ENCODE measurements at places on chromosomes 2 and 18.
A peak's percentile ranks its signal among the peaks of the same experiment; 100 is the strongest.

- no peak for DNase-seq
Measured at GRCh38 chr2:181004647-181005325, 24.4 kb downstream of the UBE2E3 start.

DNA sequence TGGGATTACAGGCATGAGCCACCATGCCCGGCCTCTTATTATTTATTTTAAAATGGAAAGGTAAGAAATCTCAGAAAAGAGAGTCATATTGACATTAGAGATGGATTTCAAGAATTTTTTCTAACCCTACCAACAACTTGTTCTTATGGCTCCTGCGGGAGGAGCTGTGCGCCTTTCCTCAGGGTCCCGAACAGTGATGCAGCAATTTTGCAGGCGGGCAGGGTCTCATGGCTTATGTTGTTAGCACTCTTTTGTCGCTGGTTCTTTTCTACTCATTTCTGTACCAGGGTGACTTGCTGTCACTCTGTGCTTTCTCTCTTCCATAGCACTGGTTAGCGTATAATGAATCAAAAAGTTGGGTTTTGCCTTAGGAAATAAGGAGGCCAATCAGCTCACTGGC lies 148.8 kb upstream of the DLGAP1 start:
- no peak for DNase-seq

DNA sequence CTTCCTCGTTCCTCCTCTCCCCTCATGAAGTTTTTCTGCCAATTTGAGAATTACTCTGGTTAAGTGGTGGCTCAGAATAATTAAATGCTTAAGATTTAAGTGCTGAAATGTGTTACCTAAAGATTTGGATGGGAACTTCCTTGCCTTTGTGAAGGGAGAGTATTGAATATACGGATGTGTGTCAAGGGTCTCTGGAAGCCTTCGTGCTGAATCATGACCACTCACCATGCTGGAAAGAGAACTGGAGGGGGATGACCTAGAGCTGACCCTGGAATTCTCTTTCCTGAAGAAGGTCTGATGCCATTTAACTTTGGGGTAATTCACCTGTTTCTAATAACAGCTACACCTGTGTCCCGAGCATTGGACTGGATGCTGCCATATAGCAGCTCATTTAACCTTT lies 2.2 kb downstream of the MOCOS start:
- no peak for DNase-seq

GRCh38 chr18:64097497-64097896 lies 51.4 kb downstream of the LINC00305 start:
- DNase-seq = no peak

- no peak for DNase-seq
Measured at GRCh38 chr2:83186105-83186760, 1272.8 kb downstream of the SUCLG1 start.

GRCh38 chr2:99729104-99730025 lies 239.5 kb upstream of the REV1 start:
- DNase-seq = no peak

DNA sequence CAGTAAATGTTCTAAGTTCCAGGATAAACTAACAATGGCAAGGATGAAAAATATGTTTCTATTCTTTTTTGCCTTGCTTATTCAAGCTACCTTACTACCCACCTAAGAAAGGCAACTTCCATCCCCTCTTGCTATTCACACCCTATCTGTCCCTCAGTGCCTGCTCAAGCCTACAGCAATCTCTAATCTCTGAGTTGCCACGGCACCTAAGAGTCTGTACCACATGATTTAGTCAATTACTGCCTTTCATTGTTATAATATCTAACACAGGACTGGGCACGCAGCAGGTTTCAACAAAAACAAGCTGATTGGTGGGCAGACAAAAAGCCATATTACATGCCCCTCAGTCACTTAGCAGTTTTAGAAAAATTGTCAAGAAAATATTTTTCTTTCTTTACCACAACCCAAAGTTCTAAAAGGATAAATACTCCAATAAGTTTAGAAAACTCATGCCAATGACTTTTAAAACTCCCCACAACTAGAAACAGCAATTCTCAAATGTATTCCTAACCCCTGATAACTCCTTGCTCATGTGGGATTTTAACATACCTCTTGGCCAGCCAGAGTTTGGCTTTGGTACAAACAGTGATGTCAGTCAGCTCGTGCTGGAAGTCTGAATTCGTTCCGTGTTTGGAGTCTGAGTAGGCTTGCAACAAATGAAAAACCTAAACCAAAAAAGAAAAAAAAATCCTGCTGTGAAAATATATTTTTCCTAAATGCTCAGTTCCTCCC lies 117.3 kb upstream of the ZFP36L2 start:
- DNase-seq = no peak

DNA sequence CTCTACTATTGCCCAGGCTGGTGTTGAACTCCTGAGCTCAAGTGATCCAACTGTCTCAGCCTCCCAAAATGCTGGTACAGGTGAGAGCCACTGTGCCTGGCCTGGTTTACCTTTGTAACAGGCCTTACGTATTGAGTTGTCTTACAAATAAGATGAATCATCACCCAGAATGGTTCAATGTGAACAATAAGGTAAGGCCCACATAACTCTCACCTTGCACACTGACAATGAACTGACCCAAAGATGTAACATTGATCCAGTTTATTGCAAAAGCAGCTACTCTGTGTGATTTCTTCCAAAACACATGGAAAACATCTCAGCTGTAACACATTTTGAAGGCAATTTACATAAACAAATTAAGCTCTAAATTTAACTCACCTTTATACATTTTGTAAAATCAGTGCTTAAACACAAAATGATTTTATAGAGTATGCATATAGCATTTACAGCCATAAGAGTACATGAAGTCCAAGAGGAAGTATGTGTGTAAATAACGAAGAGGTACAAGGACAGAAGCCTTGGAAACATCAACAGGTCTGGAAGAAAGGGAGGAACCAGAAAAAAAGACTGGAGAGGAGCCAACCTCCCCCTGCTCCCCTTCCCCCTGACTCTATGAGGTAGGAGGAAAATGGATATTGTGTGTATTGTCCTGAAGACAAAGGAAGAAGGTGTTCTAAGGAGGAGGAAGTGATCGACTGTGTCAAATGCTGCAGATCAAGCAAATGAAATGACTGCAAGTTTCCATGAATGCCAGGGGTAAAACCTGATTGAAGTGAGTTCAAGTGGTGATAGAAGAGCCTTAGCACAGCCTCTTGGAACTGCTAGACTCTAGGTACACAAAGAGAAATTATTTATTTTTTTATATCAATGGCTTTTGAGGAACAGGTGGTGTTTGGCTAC lies 5.6 kb upstream of the WDFY1 start:
- DNase-seq = no peak

- DNase-seq = no peak
Measured at GRCh38 chr2:207260947-207261346, 95.2 kb upstream of the KLF7 start.

- no peak for DNase-seq
Measured at GRCh38 chr2:222982010-222982908, 69.7 kb upstream of the KCNE4 start.

DNA sequence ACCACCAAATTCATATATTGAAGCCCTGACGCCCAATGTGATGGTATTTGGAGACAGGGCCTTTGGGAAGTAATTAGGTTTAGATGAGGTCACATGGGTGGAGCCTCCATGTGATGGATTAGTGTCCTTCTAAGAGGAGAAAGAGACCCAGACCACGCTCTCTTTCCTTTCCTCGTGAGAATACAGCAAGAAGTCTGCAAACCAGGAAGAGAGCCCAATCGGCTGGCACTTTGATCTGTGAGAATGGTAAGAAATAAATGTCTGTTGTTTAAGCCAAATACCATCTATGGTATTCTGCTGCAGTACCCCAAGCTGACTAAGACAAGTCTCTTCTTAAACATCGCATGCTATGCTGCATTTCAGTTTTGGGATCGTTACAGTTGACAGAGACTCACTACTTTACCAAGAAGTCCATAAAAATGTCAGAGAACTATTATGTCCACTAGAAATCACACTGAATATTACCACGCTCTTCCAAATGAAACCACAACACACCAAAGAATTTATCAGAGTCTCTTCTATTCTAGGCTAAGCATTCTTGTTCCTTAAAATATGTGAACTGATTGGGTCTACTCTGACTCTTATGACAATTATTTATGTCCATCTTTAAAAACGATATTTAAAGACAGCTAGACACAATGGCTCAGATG lies 48.5 kb downstream of the LPIN2 start:
- peak; percentile 36 for DNase-seq

- DNase-seq = no peak
Measured at GRCh38 chr18:11179959-11180519, 30.7 kb upstream of the PIEZO2 start.

DNA sequence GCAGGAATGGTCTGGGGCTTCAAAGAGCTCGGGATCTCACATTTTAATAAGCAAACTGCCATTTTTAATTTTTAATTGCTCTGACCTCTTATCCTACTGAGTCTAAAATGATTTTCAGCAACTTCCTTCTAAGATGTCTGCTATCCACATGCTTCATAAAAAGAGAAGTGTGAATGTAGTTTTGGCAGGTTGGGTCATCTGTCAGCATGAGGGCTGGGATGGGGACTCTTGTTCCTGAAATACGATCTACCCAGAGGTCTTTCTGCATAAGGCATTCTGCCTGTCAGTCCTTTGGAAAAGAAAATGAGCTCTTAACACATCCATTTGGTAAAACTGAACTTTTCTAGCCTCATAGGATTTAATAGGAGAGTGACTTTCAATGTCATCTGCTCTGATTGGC lies 252.8 kb upstream of the APCDD1 start:
- no peak for DNase-seq

- DNase-seq = peak; percentile 24
Measured at GRCh38 chr2:86622519-86623042, 1.1 kb downstream of the RNF103 start.

- DNase-seq = no peak
Measured at GRCh38 chr2:85273738-85274731, 53.8 kb downstream of the TGOLN2 start.

- DNase-seq = no peak
Measured at GRCh38 chr2:239585422-239585821, 184.6 kb upstream of the HDAC4 start.

- no peak for DNase-seq
Measured at GRCh38 chr18:7366597-7366996, 135.7 kb downstream of the LRRC30 start.

DNA sequence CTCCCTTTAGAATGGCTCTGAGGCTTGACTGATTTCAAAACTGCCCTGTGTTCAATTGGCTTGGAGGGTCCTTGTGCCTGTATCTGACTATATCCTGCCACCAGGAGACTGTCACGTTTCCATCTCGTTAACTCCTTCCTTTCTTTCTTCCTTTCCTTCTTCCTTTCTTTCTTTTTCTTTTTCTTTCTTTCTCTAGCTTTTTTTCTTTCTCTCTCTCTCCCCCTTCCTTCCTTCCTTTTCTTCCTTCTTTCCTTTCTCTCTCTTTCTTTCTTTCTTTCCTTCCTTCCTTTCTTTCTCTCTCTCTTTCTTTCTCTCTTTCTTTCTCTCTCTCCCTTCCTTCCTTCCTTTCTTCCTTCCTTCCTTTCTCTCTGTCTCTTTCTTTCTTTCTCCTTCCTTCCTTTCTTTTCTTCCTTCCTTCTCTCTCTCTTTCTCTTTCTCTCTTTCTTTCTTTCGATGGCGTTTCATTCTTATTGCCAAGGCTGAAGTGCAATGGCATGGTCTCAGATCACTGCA lies 38.1 kb upstream of the EML6 start:
- DNase-seq = no peak

GRCh38 chr2:177245010-177245422 lies 19.5 kb downstream of the NFE2L2 start:
- no peak for DNase-seq

DNA sequence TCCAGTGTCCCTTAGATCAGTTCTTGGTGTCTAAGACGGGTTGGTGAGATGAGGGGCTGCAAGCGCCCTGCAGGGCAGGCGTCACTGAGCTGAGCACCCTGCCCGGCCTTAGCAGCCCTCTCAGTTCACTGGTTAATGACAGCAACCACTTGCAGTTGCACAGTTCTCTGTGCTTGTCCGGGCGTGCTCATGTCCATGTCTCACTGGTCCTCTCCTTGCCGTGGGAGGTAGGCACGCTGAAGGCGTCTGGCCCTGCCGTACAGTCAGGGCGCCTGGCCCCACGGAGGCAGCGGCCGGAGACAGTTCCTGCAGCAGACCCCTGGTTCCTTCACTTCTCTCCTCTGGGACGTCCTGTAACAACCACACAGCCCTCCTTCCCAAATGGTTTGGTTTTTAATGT lies 75.3 kb downstream of the ARHGEF4 start:
- DNase-seq = no peak

DNA sequence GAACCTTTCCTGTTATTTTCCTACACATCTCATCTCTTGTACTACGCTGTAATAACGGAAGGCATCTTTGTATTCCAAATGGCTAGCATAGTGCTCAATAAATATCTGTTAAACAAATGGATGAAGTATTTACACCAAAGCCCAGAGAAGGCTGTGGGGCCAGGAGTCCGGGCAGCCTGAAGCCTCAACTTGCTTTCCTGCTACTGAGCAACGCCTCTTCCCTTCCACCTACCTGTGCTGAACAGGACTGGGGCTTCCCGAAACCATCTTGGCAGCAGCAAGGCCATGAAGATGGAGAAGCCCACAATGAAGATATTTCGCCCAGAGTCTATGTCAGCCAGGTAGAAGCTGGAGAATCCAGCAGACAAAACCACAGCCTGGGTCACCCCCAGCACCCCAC lies 2.5 kb upstream of the NHEJ1 start:
- no peak for DNase-seq

GRCh38 chr2:20676353-20677215 lies 9.6 kb downstream of the GDF7 start:
- DNase-seq = no peak

- no peak for DNase-seq
Measured at GRCh38 chr2:178860551-178860950, 53.3 kb upstream of the TTN start.

DNA sequence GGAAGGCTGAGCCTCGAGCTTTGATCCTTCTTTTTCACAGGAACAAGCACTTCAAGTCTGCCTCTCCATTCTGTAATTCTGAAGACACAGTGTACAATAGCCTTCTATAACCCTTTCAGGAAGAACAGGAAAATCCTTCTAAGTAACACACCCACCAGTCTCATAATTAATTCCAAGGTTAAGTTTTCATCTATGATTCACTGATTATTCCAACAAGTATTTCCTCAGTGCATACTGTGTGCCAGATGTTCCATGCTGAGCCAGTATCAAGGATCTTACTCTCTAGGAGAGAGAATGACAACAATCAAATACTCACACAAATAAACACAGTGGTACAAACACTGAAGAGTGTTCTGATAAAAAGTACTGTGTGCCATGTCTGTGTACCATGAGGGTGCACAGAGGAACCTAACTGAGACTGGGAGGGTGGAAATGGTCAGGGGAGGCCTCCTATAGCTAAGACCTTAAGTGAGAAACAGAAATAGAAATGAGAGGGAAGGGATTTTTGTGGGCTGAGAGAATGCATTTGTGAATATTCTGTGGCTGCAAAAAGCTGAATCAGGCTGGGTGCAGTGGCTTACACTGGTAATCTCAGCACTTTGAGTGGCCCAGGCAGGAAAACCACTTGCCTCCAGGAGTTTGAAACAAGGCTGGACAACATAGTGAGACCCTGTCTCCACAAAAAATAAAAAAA lies 7.3 kb upstream of the MTLN start:
- DNase-seq = no peak

DNA sequence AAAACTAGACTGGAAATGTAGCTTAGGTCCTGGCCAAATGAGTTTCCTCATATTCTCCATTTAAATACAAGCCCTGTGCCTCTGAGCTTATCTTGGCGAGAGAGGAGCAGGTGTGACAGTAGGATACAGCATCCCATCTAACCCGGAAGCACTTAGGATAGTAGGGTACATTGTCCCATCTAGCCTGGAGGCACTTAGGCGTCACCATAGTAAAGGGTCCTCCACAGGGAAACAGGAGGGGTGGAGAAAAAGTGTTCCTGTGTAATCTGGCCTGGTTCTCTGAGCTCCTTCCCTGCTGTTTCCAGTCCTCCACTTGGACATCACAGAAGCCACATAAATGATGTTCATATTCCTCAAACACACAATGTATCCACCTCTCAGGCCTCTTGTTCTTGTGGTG lies 301.4 kb downstream of the GALR1 start:
- DNase-seq = no peak

Data from stimulated activated naive CD4-positive, alpha-beta T cell (primary cell).